Activated T-helper 1 cell treated with anti-CD3 and anti-CD28 coated beads, Interleukin-12 subunit alpha, Interleukin-12 subunit beta, Interleukin-2, Interleukin-4 antibody, amounts not matched to agents 30 ng/mL and 10 ng/mL and 1 ng/mL, durations not matched to agents 14 hours and 24 hours and 36 hours (primary cell): ENCODE measurements at places on chromosomes 2 and 18. TPM values are rescaled to one million over a fixed set of nuclear protein-coding genes. Genes with fewer than 3 reads are reported as not detected.

The BOLA3 gene
- total RNA-seq: 94.2 and 98.2 TPM in 2 replicates

The SDC1 gene
- total RNA-seq: 0.26 and 0.27 TPM in 2 replicates

The LOXL3 gene
- total RNA-seq: 1.9 and 2.0 TPM in 2 replicates

The FZD7 gene
- total RNA-seq: 1.2 and 1.5 TPM in 2 replicates
